Activated CD4-positive, alpha-beta T cell treated with anti-CD3 and anti-CD28 coated beads for 48 hours (primary cell): ENCODE measurements at places on chromosomes 7 and 10.

DNA sequence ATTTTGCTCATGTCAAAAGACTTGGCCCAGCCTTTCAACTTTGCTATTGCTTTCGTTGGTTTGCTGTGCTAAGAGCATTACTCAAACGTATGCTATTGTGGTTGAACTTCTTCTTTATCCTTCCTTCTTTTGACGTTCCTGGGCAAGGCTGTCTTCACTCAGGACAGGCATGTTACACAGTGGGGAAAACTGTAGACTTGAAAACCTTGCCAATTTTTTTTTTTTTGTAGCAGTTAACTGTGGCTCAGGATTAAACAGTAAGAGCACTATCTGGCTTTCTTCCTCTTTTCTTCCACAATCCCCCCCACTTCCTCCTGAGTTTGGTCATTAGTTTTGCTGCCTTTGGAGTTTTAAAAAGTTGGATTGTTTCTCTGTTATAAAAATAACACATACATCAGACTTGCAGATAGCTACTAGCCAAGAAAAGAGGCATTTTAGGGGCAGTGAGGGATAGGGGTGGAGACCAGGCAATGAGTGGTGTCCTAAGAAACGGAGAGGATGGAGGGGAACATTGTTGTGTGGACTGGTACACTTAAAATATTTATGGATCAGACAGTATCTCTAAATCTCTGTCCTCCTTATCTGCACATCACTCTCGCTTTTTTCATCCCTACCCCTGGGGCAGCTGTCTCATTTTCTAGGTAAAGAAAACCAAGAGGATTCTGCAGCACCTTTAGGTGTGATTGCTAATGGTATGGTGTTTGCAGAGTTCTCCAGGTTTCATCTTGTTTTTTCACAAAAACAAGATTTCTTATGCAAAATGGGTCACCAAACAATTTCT is 181.7 kb downstream of the LRMDA start:
- no peak for DNase-seq

GRCh38 chr7:27697861-27698430 is 35.3 kb upstream of the HIBADH start:
- DNase-seq = peak; percentile 12

DNA sequence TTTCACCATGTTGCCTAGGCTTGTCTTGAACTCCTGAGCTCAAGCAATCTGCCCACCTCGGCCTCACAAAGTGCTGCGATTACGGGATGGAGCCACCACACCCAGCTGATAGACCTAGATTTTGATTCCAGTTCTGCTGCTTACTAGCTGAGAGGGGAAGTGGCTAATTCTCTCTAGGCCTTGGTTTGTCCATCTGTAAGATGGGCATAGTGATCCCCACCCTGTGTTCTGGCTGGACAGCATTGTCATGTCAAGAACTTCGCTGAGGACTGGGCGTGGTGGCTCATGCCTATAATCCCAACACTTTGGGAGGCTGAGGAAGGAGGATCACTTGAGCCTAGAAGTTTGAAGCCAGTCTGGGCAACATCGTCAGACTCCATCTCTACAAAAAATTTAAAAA is 17.4 kb upstream of the CCL24 start:
- DNase-seq = no peak

DNA sequence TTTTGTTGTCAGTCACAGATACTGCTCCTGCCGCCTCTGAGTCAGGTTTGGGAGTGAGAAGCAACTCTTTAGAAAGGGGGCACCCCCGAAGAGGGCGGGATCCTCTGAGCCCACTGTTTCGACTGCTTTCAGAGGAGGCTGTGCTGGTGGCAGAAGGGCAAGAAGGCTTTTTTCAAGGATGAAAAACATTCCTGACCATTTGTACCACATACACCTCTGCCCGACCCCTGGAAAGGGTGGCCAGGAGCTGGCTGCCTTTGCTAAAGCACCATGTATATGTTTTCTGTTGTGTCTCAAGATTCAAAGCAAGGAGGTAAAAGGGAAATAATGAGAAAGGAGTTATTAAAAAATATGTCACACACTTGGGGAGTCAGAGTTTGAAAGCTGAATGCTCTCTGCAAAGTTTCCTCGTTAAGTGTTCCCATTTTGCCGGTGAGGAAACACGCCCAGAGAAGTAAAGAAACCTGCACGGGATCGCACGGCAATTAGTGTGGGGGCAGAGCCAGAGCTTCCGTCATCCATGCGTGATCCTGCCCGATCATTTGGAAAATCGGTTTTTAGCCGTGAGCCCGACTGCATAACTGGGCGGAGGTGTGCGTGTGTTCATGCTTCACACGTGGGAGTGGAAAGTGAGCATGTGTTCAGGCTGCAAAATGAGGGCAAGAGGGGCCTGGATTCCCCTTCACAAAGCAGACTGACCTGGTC is 163.2 kb downstream of the ADAM12 start:
- no peak for DNase-seq

DNA sequence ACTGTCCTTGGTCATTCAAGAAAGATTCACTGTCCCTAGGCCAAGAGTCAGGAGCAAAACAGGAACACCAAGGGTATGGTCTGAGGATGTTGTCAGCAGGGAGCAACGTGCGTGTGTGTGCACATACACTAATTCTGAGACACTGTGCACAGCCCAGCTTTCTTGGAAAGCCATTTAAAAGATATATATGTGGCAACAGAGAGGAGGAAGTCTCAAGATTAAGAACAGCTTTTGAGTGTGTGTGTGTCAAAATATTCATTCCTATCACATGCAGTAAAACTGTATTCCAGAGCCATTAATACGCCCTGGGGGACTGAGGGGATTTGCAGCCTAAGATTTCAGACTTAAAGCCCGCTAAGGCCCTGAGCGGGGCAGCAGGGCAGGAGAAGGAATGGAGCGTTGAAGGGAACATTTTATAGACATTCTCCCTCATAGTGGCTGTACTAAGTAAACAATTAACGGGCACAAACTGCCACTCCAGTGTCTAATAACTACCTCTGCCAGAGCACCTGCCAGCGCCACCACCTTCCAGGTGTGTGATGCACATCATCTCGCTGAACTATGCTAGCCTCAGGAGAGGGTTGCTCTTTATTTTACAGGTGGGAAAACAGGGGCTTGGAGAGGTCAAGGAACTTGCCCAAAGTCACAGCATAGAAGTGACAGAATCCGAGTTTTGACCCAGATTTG is 2.0 kb downstream of the NOD1 start:
- DNase-seq = no peak

GRCh38 chr7:131109759-131110296 is 217.8 kb upstream of the MKLN1 start:
- DNase-seq = peak; percentile 81

GRCh38 chr10:123860856-123861255 is 30.8 kb downstream of the CPXM2 start:
- no peak for DNase-seq

- peak; percentile 30 for DNase-seq
These were observed 32.3 kb downstream of the VIPR2 start for GRCh38 chr7:159112136-159113011.

GRCh38 chr7:53013925-53014324 is 21.5 kb upstream of the POM121L12 start:
- DNase-seq = no peak

DNA sequence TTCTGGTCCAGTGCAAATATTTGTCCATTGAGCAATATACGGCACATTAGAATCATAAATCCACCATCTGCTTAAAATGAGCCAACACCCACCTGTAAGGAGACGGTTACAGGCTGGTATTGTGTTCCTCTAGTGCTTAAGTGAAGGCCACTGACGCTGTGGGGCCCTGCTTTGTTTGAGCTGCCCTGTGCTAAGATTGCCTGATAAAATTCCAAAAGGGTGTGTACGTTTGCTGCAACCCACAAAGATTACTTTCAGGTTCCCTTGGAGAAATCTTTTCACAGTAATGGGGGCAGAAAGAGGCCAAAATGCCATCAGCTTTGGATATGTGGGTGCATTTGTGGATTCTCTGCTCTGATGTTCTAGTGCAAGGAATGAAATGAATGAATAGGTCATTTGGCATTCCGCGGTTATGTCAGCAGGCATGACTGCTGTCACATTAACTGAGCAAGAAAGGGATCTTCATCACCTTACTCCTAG is 34.4 kb downstream of the AGR3 start:
- DNase-seq = no peak

DNA sequence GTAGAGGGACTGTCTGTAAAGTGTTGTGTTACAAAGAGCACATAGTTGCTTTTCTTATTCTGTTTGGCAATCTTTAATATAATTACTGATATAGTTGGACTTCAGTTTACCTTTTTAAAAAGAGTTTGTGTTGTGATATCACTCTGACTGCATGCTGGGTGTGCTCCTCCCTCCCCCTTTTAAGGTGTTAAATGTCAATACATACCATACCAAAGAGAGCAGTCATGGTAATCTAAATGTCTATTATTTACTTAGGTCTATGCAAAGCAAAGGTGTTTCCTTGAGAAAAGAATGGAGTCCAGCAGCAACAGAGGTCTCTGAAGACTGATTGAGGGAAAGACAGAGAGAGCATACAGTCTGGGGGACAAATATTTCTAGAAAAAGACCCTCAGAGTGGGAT is 275.1 kb upstream of the NRP1 start:
- DNase-seq = no peak

GRCh38 chr10:30172673-30173072 is 113.3 kb upstream of the JCAD start:
- no peak for DNase-seq

- DNase-seq = no peak
These were observed 168.3 kb upstream of the SP8 start for GRCh38 chr7:20954711-20955619.

DNA sequence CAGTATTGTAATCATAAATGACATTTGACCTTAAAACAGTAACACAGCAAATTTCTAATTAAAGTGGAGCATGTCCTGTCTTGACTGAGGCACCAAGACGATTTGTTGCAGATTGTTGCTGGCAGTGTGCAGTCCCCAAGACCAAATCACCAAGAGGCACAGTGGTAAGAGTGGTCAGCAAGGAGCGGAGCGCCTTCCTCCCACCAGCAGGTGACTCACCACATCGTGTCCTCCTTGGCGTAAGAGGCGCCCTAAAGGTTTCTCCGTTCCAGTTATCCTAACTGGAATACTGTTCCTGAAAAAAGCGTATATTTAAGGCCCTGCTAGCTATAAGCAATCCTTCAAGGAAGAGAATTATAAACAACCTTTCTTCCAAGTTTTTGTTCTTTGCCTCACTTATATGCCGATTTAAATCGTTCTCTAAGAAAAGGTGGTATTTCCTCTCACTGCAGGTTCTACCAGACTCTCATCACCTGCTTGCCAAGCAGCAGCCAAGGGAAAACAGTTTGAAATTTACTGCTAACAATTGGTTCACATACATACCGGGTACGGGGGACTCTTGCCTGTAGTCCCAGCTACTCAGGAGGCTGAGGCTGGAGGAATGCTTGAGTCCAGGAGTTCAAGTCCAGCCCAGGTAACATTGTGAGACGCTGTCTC is 10.7 kb upstream of the REPIN1 start:
- no peak for DNase-seq

- no peak for DNase-seq
These were observed 46.2 kb upstream of the MRLN start for GRCh38 chr10:59799421-59799820.

DNA sequence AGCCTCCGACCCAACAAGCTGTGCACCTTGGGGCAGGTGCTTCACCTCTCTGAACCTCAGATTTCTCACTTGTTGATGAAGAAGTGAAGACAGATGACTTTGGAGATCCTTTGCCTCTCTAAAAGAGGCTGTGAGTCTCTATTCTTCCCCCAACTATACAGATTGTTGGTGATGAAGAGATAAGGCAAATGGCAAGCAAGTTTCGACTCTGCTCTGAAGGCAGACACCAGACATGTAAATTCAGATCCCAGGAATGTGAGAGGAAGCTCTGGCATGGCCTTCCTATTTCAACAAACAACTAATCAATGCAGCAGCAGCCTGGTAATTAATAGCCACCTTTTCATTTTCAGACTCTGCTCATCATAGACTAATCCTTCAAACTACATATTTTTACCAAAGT is 74.2 kb upstream of the EGR2 start:
- DNase-seq = no peak

GRCh38 chr10:118633786-118634185 is 38.3 kb upstream of the PRLHR start:
- DNase-seq = no peak

DNA sequence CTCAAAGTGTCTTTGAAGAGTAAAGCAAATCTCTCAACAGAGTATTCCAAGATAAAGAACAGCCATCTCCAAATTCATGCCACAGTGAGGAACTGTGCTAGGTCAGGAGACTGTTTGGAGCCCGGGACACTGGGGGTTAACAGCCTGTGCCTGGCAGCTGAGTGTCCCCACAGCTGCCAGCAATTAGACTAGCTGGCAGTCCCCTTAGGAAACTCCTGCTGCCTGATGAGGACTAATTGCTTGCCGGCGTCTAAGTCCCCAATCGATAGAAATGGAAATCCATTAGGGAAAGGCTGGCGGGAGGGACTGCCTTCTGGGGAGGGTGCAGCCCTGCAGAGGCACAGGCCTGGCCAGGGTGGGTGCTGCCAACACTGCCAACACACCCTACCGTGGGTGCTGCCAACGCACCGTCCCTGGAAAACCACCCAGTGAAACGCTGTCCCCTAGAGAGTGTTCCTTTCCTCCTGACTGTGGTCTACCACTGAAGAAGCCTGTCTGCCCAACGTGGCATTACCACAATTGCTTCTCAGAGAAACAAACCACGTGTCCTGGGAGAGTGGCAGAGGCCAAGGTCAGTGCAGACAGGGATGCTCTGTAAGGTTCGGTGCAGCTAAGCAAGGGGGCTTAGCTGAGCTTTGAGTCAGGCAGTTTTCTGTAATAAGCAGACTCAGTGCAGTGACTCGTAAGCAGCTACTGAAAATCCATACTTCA is 60.8 kb downstream of the XRCC2 start:
- DNase-seq = no peak

DNA sequence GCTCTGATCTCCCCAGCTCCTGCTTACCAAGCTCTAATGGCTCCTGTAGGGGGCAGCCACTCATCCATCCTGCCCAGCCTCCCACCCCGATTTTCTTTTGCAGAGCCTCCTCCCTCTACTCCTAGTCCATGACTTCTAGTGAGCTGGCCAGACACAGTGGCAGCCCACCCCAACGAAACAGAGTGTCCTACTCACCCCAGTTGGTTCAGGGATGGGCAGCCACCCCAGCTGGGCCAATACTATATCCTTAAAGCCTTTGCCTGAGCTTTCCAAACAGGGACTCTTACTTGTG is 77.1 kb downstream of the GRID1 start:
- no peak for DNase-seq

- no peak for DNase-seq
These were observed 635.3 kb downstream of the INHBA start for GRCh38 chr7:41067576-41067975.

- no peak for DNase-seq
These were observed 852 bp downstream of the FOXI2 start for GRCh38 chr10:127737563-127738511.

DNA sequence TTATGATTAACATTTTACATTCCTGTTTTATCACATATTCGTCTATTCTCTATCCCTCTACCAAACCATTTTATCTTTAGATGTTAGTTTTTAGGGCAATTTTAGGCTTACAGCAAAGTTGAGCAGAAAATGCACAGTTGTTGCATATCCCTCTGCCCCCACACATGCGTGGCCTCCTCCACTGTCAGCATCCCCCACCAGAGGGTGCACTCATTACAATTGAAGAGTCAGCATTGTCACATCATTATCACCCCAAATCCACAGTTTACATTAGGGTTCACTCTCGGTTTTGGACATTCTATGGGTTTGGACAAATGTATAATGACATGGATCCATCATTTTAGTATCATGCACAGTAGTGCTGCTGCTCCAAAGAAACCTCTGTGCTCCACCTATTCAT is 86.4 kb downstream of the WDR37 start:
- DNase-seq = peak; percentile 35

- no peak for DNase-seq
These were observed 3.5 kb downstream of the PRR15 start for GRCh38 chr7:29567174-29567573.

GRCh38 chr7:22559829-22560489 is 60.0 kb upstream of the STEAP1B start:
- DNase-seq = peak; percentile 74

GRCh38 chr7:3710531-3710930 is 409.5 kb downstream of the SDK1 start:
- DNase-seq = no peak
